ENCODE measurements at places on chromosomes 12 and 14.

DNA sequence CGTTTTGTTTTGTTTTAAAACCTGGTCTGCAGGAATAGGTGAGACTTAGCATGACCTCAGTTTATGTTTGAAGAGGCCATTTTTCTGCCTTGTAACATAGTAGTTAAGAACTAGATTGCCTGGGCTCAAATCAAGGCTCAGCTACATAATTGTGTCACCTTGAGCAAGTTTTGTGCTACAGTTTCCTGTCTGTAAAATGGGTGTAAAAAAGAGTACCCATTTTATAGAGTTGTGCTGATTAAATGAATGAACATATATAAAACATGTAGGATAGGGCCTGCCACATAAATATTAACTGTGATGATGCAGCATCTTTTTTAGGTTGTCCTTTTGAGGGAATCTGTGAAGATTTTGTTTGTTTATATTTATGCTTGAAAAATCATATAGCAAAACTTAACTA, 7.2 kb downstream of the WNK1 start:
- DNase-seq = no peak

DNA sequence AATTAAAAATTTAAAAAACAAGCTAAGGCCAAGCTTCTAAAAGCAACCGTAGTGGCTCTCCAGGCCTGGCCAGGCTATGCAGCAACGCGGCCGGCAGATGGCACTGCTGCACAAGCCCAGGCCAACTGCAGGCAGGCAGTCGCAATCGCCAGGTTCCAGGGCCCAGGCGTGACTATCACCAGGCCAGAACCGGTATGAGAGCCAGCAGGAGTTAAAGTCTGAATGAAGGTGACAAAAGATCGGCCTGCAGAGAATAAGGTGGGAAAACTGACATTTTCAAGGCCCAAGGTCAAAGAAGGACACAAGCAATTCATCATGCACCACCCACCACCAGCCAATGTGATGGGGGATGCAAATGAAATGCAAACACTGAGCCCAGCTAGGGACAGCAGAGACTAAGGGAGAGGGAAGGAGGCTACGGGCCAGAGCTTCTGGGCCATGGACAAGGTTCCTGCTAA, 43.6 kb upstream of the ANO2 start:
- peak; percentile 75 for DNase-seq

GRCh38 chr12:95118138-95118787, 44.8 kb upstream of the NR2C1 start:
- DNase-seq = no peak

DNA sequence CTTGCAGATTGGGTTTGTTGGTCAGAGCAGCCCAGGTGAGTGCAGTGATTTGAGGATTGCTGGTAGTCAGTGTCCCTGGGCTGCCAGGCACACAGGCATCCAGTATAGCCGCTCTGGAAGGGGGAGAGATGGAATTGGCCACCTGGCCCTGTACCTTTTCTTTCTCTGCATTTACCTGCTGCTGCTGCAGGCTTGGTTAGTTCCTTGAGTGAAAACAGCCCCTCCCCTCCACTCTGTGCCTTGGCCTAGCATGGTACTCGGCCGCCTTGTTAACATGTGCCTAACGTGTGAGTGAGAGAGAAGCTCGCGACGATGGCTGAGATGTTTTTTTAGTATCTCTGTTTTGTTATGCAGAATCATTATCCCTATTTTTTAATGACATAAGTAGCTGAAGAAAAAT, 49.3 kb upstream of the AMN start:
- no peak for DNase-seq

GRCh38 chr12:102756530-102756929, 160.5 kb downstream of the PAH start:
- DNase-seq = no peak

DNA sequence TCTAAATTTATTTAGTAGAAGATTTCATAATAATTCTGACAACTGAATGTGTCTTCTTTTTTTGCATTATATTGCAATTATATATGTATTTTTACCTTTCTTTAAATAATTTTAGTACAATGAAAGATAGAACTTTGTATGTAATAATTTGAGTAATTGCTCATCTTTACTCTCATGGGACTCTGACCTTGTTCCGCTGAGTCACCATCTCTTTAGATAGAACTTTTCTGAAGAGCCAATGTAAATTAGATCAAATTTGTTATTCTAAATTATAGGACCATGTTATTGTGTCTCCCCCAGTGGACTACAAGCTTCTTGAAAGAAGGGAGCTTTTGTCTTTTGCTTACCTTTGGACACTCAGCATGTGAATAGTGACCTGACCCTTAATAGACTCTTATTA, 96.1 kb downstream of the TRHDE start:
- no peak for DNase-seq

DNA sequence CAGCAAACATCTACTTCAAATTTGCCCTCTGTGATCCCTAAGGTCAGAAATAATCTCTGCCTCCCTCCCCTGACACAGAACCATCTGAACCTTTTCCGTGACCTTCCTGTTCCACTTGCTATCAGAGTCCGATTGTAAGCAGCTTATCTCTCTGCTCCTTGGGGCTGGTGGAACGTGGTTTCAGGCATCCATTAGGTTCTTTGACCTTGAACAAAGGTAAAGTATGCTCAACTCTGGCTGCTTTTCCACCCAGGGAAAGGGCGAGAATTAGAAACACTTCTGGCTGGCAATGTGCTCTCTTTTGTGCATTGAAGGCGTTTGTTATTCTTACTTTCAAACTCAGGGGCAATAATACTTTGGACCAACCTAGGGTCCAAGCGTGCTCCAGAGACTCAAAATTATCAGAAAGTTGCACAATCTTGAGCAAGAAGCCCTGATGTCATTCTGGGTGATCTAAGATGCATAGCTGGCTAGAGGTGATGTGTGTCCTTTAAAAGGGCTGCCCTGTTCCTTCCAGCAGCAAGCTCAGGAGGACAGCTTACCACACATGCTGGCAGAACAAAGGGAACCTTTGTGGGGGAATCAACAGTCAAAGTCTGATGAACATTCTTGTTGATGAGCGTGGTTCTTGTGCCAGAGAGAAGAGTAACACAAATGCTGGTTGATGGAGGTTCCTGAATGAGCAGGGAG, 29.8 kb downstream of the ADGRD1 start:
- DNase-seq = peak; percentile 42

- no peak for DNase-seq
Observed at GRCh38 chr12:43337571-43338444, 214.2 kb downstream of the ADAMTS20 start.

- no peak for DNase-seq
Observed at GRCh38 chr12:53575502-53576249, 50.5 kb downstream of the ATF7 start.

DNA sequence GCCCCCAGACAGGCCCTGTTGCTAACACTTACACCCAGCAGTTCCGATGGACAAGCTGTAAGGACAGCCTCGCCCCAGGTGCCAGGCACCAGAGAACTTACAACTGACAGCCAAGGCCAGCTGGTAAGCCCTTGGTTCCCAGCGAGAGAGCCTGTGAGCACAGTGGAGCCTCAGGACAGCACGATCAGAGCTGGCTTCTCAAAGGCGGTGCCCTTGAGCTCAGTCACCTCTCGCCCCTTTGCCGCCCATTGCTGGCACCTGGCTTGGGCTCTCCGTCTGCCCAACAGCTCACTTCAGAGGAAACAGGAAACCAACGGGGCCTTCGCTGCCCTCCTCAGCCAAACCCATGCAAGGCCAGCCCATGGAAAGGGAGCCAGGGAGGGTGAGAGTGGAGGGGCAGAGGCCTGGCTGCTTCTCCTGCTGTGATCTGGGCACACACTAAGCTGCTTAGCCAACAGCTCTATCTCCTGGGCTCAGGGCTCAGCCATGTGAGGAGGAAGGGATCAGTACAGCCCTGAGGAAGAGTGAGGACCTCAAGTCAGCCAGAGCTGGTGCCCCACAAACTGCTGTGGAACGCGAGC, 98.5 kb downstream of the SINHCAF start:
- DNase-seq = no peak

DNA sequence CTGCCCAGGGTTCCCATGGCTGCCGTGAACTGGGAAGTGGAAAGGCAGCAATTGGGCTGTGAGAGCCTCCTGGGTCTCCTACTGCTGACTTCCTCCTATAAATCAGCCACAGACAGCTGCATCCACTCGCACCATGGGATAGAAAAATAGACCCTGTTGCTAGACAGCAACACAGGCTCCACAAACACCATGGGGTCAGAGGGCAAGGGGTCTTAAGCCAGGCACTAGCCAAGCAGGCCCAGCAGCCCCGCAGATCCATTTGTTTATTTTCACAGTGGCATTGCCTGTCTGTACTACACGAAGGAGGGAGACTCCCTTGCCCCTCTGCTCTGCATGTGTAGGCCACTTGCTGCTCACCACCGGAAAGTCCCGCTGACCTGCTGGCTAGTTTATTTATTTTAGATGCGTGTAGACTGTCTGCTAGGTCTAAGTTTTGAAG, 139.8 kb downstream of the DACT1 start:
- DNase-seq = no peak
